ENCODE measurements at places on chromosomes 6 and 20.

DNA sequence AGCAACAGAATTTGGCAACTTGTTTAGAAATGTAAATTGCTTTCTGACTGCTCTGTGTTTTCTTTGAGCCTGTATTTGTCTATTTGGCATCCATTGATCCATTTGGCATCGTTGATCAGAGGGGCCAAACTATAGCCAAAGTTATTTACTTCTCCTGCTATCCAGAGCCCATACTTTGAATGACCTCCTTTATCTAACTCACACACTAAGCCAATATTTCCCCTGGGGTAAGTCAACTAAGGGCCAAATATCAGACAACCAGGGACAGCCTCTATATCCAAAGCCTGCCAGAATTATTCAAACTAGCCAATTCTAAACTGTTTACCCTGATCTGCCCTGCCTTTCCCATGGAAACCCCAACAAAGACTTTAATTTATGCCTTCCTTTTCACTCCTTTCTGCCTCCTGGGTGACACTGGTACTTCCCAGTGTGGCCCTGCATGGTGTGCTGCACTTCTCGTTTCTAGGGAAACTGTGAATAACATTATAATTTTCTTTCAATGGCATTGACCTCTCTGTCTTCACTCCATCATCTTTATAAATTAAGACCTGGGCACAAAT lies 19.8 kb upstream of the ZNF184 start:
- DNase-seq, result no peak

DNA sequence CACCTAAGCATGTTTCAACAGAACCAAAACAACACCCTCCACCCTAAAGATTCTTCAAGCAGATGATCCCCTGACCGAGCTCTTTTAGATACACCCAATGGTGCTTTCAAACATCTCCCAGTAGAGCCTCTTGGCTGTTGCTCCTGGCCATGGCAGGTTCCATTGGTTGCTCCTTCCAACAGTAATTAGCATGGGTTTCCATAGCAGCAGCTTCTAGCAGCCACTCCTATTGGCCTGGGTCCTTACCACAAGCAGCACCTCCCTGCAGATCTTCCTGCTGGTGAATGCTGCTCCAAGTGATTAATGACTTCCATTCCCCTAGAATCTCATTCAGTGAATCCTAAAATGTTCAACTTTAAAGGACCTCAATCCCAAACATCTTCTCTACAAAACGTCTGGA lies 13.9 kb downstream of the CCN2 start:
- DNase-seq, result no peak

GRCh38 chr6:113184736-113185135 lies 672.4 kb upstream of the MARCKS start:
- DNase-seq, result no peak

DNA sequence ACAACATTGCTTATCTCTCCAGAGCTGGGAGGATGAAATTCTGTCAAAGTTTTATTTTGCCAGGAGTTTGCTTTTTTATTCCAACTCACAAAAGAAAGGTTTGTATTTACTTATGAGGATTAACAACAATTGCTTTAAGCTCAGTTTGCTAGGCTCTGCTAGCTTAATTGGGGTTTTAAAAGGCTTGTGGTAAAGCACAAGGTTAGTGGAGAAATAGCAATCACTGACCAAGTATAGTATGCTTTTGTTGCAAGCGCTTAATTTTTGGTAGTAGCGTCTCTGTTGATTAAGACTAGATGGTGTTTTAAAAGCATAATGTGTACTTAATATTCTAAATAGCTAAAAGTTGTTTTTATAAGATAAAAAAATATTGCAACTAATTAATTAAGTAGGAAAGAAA lies 45.7 kb downstream of the TINAG start:
- DNase-seq, result no peak

- DNase-seq, result no peak
Measured at GRCh38 chr20:17749978-17750721, 50.4 kb downstream of the BANF2 start.

DNA sequence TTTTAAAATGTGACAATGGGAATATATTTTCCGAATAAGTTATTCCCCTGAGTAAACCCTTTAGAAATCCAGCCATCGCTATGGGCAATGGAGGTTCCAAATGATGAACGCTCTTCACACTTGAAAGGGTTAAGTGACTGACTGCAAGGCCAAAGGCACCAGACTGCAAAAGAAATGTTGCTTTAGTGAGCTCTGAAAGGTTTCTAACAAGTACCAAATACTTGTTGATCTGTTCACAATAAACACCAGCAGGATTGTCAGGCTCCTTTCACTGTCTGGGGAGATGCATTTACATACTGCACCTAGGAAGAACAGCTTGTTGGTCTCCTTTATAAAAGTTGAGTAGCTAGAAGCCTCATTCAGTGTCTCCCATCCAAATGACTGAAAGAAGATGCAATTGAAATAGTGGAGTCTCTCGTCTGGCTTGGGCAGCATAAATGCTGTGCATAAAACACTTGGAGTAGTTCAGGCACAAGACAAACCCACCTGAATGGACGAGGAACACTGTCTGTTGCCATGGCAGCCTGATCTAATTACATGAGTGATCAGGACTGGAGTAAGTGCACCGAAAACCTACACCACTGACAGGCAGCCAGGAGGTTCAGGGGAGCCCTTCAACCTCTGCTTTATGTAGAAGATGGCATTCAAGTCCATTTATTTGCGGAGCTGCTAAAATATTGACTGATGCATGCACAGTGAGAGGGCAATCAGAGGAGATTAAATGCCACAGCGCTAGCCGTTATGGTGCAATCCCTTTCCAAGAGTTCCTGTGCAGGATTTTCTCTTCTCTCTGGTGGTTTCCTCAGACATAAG lies 2.9 kb downstream of the ATXN1 start:
- DNase-seq, result peak; percentile 35

DNA sequence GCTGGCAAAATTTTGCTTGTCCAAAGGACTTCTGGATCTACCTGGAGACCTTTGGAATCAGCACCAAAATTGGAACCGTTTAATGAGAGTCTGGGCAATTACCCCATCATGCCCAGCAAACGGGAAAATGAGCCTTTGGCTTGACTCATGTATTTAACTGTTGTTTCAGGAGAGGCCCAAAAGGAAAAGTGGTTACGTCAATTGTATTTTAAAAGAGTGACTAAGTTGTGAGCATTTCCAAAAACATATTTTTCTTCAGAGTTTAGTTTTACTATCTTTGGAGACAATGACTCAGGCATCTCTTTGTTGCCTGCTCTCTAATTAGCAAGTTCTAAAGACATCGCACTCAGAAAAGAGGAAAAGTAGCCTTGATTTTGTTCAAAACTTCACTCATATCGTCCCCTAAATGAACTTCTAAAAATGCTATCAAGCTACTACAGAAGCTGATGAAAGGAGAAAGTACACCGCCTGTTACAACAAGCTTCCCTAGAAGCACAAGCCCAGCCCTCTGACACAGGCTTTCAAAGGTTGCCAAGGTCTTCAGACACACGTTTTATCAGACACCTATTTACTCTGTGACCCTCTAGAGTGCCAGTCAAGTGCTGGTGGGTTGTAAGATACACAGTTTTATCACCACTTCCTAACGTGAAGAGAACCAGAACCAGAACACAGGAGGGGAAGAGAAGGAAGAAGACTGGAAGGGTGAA lies 146.2 kb downstream of the TBX18 start:
- DNase-seq, result no peak

DNA sequence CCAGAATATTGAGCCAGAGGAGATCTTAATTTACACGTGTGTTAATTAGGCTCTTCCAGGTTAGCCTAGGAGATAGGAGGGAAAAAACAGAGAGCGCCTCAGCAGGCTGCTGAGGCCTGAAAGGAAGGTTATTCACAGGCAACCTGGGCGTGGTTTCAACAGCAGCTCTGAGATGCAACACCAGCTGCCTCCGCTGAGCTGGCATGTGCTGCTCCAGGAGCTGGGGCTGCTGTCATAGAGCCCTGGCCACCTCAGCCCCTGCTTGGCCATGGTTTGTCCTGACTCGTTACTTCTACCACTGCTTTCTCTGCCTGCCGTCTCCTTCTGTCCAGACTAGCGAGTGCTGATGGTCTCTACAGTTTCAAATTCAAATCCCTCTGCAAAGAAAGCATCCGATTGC lies 32.4 kb upstream of the RPP40 start:
- DNase-seq, result no peak

GRCh38 chr6:35166520-35166919 lies 25.4 kb upstream of the TCP11 start:
- DNase-seq, result no peak

DNA sequence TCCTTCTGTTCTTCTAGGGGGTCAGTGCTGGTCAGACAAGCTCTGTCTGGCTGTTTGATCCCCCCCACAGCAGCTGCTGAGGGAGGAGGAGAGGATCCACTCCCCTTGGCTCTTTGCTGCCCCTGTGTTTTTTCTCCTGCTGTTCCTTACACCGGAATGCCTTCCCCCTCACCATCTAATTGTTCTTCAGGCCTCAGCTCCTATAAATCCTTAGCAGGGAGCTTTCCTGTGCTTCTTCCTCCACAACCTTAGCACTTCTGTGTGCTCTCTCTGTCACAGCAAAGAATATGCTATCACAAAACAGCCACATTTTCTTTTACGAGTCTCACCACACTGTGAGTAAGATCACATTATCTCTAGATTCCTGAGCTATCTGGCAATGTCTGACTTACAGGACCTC lies 196.6 kb downstream of the OTOR start:
- DNase-seq, result no peak

DNA sequence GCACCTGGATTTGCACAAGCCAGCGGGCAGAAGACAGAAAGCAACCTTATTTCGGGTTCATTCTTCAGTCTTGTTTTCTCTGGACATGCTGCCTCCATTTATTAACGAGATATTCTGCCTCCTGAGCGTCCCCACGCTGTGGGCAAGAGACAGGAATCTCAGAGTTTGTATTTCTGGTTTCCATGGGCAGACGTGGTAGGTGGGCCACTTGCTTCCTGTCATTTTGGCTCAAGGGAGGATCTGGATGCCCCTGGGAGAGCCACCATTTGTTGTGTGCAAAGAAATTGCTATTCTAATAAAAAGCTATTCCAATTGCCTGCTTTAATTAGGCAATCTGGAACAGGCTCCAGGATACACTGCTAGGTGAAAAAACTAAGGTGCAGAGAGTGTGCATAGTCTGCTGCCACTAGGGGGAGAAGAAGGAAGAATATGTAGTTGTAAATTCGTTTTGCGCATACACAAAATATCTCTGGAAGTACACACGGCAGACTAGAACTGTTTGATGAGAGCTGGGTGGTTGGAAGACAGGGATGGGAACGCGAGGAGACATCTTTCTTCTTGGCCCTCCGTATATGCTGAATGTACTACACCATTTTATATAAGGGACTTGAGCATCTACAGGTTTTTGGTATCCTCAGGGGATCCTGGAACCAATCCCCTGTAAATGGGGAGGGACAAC lies 30.1 kb upstream of the SLC16A10 start:
- no peak for DNase-seq

- no peak for DNase-seq
Measured at GRCh38 chr6:71124340-71124739, 164.3 kb upstream of the OGFRL1 start.

- no peak for DNase-seq
Measured at GRCh38 chr20:47178277-47178676, 178.2 kb downstream of the ZMYND8 start.

DNA sequence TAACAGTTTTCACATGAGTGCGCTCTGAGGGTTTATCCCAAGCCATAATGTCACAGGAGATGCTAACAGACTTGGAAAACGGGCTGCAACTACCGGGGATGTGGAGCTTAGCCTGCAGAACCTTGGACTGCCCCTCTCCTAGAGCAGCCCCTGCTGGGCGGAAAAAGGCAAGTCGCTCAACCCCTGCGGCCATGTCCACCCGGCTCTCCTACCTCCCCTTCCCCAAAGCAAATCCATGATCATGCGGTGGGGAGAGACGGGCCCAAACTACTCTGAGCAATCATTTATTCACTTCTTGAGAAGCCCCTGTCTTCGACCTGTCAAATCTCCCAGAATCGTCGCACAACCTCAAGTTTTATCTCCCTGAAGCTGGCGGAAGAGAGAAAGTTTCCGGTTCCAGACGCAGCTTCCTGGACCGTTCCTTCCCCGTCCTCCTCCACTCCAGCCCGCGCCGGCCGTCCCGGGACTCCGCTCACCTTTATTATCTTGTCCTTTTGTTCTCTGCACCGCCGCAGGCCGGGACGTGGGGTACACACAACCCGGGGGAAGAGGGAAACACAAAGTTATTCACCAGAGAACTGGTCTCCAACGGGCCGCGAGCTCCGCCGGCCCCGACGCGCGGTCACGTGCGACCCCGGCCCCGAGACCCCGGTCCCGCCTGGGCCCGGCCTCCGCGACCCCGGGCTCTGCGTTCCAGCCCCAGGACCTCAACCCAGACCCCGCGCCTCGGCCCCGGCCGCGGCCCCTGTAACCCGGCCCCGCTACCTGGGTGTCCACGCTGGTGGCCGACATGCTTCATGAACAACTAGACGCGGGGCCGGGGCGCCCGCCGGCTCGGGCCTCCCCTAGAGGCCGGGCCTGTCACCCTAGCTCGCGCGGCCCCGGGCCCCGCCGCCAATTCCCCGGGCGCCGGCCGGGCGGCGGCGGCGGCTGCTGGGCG lies 560 bp downstream of the YTHDF1 start:
- no peak for DNase-seq

GRCh38 chr20:37111926-37112455 lies 16.2 kb upstream of the RBL1 start:
- no peak for DNase-seq

All from T-helper 22 cell (primary cell).